NCI-H187 (cell line): ENCODE measurements at places on chromosomes 7 and 10.

GRCh38 chr10:29698773-29699490 lies 64.2 kb upstream of the SVIL start:
- peak; percentile 4 for DNase-seq

GRCh38 chr10:107417446-107417845 lies 252.9 kb upstream of the SORCS1 start:
- DNase-seq = no peak

GRCh38 chr7:55250313-55250712 lies 114.8 kb upstream of the LANCL2 start:
- DNase-seq = no peak

- DNase-seq = no peak
These were observed 6.0 kb downstream of the GNG11 start for GRCh38 chr7:93927585-93927984.

- no peak for DNase-seq
These were observed 193.3 kb upstream of the PHF14 start for GRCh38 chr7:10780400-10780747.

DNA sequence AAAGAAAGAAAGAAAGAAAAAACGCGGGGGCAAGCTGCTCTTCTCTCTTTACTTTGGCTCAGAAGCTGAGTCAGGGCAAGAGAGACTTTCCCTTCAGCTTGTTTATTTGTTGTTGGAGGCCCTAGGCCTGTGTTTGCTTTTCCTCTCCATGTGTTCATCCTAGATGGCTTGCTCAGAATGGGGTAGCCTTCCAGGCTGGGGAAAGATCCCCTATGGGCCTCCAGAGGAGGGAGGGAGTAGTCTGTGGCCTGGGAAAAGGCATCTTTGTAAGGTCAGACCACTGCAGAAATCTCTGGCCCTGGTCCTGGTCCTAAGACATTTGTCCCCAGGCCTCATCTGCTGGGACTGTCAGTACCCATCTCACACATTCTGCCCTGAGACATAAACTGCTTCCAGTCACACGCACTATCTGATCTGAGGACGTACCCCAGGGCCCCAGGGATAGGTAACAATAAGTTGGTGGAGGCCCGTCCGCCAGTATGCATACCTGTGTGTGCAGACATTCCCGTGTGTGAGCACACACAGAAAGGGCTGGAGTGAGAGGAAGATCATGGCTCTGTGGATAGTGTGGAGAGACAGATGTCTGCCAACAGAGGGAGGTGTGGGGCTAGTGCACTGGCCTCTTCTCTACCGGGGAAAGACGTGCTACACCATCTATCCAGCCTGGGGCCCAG lies 4.9 kb upstream of the SCD start:
- no peak for DNase-seq

DNA sequence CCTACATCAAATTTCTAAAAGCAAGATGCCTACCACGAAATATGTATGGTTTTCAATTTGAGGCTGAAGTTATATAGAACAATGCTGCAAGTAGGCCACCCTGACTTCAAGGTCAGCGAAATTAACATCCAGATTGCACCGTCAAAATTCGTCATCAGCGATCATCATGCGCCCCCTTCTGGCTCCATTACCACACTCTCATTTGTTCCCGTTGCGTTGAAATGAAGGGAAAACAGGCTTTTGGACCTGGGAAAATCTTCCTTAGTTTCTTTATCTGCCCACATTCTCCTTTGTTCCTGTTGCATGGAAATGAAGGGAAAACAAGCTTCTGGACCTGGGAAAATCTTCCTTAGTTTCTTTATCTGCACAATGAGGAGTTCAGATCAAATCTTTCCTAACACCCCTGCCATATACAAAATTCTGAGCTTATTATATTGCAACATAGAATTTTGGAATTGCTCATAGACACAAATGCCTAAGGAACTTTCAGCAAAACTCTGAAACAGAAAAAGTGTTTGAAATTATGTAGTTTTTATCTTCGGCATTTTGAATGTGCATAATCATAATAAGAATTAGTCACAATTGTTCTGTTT lies 98.2 kb upstream of the PRKCQ start:
- DNase-seq = no peak

- DNase-seq = no peak
These were observed 280.2 kb upstream of the PHYHIPL start for GRCh38 chr10:58896229-58896628.

DNA sequence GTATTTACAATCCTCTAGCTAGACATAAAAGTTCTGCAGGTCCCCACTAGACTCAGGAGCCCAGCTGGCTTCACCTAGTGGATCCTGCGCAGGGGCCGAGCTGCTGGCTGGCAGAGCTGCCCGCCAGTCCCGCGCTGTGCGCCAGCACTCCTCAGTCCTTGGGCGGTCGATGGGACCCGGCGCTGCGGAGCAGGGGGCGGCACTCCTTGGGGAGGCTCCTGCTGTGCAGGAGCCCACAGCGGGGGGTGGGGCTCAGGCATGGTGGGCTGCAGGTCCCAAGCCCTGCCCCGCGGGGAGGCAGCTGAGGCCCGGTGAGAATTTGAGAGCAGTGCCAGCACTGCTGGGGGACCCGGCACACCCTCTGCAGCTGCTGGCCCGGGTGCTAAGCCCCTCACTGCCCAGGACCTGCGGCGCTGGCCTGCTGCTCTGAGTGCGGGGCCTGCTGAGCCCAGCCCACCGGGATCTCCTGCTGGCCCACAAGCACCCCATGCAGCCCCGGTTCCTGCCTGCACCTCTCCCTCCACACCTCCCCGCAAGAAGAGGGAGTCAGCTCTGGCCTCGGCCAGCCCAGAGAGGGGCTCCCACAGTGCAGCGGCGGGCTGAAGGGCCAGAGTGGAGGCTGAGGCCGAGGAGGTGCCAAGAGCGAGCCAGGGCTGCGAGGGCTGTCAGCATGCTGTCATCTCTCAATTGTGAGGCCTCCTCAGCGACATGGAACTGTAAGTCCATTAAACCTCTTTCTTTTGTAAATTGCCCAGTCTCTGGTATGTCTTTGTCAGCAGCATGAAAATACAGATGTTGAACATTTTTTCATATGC lies 63.1 kb downstream of the TFAM start:
- DNase-seq = no peak

DNA sequence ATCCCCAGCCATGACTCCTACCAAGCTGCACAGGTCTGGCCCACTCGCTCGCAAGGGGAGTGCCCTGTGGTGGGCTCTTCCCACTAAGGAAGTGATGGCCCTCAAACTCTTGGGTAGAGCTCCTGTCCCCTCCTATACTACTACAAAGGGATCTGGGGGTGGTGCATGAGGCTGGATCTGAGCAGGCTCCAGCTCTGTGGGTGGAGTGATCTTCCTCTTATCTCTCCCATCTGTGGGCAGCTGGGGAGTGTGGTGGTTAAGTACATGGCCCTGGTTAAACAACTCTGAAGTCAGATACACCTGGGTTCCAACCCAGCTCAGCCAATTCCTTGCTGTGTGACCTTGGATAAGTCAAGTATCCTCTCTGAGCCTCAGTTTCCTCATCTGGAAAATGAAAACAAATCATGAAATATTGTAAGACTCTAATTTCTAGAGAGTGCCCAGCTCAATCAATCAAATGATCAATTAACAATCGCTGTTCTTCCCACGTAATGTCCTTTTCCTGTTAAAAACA lies 17.4 kb downstream of the DDIT4 start:
- DNase-seq = no peak

DNA sequence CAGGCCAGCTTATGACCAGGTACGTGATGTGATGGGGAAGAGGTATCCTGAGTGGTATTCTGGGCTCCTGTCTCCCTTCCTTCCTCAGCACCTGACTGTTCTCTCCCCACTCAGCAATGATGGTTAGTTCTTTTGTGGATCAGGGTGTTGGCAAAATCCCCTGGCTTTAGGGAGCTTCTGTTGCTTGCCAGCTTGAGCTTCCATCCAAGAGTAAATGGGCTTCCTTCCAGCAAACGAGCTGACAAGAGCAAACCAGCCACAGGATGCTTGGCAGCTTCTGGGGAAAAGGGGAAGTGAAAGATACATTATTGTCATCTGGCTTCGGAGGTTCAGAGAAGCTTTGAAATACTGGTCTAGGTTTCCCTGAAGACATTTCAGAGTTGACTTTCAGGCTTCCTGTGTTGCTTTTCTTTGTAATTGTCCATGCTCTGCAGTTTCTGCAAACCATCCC lies 5.2 kb downstream of the DUSP5 start:
- DNase-seq = no peak

GRCh38 chr7:6656413-6656812 lies 19.3 kb downstream of the ZNF316 start:
- DNase-seq = no peak

GRCh38 chr7:108138911-108139310 lies 8.8 kb upstream of the LAMB4 start:
- DNase-seq = no peak

DNA sequence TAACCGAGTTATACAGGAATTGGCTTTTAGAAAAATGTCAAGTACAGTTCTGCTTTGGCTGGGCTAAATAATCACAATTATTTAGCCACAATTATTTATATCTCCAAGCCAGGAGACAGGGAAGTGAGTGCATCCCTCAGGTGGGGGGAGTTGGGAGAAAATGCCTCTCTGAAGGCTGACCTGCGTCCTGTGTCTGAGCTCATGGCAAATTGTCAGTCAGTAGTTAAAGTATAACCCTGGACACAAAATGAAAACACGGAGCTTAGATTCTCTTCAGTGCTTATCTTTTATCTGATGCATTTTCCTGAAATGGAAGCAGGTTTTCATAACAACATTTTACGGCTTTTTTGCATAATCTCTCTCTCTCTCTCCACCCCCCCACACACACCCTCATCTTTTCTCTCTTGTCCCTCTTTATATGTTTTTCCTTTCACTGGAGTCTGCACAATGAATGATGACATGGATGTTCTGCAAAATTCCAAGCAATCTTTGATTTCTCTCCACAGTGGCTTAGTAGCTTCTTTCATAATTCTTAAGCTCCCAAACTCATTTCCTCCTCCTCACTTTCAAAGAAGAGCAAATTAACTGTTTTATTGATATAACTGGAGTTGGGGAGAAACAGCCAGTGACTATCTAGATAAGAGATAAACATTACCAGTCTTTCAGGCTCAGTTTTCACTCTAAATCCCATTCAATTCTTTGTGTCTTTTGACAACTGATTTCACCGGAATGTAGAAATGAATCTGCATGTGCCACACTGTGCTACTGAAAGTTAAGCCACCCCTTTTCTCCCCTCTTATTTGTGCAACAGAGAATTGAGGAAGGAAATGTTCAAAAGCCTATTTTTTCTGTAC lies 521.4 kb upstream of the GHITM start:
- DNase-seq = no peak

- DNase-seq = no peak
These were observed 50.8 kb downstream of the PIK3CG start for GRCh38 chr7:106915873-106916272.

DNA sequence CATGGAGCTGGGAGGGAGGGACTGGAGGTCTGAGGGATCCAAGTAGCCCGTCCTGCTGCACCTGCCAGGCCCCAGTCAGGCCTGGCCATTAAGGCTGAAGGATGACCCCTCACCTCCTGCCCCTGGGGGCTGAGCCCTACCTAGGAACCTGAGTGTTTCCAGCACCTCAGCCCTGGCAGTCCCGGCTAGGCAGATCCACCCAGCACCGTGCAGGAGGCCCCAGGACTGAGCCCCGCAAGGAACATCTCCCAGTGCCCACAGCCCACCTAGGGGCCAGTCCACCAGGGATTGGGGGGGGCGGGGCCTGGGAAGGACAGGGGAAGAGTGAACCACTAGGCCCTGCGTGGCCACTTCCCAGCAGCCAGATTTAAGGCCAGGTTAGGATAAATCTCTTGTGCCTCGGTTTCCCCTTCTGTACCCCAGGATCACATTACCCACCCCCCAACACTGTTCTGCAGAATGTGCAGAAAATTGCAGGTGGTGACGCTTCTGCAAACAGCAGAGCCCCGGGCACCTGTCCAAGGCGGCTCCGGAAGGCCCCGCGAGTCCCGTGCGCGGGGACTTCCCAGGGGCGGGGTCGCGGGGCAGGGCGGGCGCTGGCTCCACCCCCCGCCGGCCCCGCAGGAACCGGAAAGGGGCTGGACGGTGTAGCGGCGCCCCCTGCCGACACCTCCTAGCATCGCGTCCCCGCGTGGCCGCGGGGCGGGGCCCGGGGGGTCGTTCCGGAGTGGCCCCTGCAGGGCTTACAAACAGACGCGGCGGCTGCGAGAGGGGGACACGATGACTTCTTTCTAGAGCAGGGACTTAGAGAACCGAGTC lies 55.9 kb downstream of the PWWP2B start:
- peak; percentile 15 for DNase-seq

GRCh38 chr10:103281753-103282152 lies 4.8 kb downstream of the INA start:
- peak; percentile 26 for DNase-seq

DNA sequence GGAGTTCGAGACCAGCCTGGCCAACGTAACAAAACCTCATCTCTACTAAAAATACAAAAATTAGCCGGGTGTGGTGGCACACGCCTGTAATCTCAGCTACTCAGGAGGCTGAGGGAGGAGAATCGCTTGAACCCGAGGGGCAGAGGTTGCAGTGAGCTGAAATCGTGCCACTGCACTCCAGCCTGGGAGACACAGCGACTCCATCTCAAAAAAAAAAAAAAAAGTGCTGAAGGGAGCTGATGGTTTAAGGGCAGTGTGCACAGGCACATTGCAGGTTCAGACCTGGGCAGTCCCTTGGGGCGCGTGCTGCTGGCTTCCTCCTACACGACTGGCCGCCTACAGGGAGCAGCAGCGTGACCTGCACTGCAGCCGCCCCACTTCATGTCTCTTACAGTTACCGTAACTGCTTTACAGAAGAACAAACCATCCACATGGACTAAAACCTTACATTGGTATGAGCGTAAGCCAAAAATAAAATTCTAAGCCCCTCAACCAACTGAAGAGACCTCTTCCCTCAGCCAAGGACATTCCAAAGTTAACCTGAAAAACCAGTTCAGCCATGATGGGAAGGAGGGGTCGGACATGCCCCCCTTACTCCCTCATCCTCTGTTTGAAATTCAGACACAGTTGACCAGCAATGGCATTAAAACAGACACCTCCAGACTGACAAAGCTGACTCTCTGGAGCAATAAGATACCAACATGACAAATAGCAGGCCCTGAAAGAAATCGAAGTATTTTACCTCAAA lies 262.2 kb downstream of the ZMYND11 start:
- no peak for DNase-seq

GRCh38 chr10:93493162-93493561 lies 3.2 kb upstream of the CEP55 start:
- DNase-seq = no peak

GRCh38 chr7:82335001-82335400 lies 108.6 kb downstream of the CACNA2D1 start:
- DNase-seq = no peak

DNA sequence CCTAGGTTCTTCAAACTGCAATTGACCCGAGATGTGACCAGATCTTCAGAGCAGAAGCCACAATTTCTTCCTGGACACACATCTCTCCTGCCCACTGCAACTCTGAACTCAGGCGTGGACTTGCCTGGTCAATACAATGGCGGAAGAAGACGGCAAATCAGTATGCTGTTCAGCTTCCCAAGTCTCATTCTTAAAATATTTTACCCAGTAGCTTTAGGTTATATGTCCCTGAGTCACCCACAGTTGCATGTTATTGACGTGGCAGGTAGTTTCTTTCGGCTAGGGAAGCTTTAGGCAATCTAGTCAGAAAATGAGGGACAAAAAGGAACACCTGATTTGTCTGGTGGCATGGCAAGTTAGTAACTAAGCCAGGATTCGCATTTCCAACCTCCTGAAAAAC lies 22.5 kb downstream of the CEP41 start:
- DNase-seq = no peak
